ENCODE measurements at places on chromosomes 13 and 19.

DNA sequence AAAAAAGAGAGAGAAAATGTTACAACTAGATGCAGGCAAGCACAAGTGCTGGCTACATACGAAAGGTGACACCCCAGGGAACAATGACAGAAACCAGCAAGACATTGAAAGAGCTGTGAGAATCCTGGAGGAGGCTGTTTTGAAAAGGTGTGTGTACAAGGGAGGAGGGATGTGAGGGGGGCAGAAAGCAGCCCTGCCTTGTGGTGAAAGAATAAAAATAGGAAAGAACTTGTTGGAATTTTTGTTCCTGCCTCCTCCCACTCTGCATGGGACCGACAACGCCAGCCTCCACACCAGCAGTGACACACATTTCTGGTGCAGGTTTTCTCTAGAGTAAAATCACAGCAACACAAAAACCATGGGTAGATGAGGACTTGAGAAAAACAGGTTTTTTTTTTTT is 1258.6 kb downstream of the PCDH9 start:
- no peak for DNase-seq

DNA sequence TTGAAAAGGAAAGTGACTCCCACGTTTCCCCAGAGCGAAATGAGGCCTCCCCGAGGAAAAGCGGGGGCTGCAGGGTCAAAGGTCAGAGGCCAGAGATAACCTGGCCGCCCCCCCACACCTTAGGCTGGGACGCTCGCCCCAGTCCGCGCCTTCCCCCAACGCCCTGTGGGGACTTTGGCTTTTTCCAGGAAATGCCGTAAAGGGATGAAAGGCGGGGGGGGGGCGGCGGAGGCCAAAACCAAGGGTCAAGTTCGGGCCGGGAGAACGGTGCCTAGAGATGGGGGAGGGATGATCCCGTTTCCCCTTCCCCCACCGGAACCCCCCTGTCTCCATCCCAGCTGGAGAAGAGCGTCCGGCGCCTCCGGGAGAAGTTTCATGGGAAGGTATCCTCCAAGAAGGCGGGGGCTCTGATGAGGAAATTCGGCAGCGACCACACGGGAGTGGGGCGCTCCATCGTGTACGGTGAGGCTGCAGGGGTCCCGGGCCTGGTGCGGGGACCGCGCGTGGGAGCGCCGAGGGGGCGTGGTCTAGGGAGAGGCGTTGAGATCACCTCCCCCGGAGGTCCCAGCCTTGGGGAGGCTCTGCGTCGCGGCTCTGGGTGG is 575 bp downstream of the SHFL start:
- no peak for DNase-seq

DNA sequence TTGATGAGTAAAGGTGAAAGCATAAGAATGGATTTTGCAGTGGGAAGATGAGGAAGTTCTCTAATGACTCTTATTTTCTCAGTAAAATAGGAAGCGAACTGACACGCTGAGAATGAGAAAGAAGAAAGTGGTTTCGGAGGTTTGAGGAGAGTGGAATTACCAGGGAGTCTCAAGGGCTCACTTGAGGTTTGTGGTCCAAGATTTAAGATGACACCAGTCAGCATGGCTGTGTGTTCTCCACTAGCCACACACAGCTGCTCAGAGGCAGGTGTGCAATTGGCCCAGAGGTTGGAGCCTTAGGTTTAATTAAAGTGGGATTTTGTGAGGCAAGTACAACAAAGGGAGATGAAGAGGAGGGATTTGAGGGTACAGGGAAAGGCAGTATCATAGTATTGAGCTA is 99.6 kb upstream of the NBEA start:
- DNase-seq, result no peak

GRCh38 chr13:113061271-113061625 is 44.3 kb upstream of the F7 start:
- DNase-seq, result no peak
